Left colon (tissue), 2 donors: ENCODE measurements at places on chromosomes 2 and 18. TPM values are rescaled to one million over a fixed set of nuclear protein-coding genes. Genes with fewer than 3 reads are reported as not detected.

AKAIN1 gene
- not detected for total RNA-seq

MAB21L4 gene
- total RNA-seq, result 4.5 TPM

- no peak for DNase-seq
Observed at GRCh38 chr2:59560769-59561168, 992.7 kb downstream of the BCL11A start.

- DNase-seq, result no peak
Observed at GRCh38 chr2:156329031-156329926, 3.2 kb downstream of the NR4A2 start.

- DNase-seq, result no peak
Observed at GRCh38 chr2:26465266-26465925, 12.5 kb downstream of the OTOF start.
